ENCODE measurements at places on chromosomes 2 and 18.

GRCh38 chr2:224793946-224794345 is 77.8 kb upstream of the CCDC195 start:
- DNase-seq = no peak

- DNase-seq = no peak
Observed at GRCh38 chr2:7765236-7765635, 848.0 kb downstream of the RNF144A start.

DNA sequence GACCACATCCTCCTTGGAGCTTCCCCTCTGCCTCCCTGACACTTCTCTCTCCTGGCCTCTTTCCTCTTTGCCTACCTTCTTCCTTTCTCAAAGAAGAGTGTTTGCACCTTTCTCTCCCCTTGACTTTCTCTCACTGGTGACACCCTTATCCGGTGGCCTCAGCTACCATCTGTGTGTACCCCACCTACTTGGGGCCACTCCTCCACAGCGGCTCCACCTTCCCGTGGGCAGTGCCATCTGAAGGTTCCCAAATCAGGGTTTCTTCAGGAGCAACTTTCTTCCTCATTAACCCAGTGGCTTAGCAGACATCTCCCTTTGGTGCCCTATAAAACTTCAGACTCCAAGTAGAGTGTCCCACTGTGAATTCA is 5.3 kb upstream of the NCL start:
- DNase-seq = no peak

DNA sequence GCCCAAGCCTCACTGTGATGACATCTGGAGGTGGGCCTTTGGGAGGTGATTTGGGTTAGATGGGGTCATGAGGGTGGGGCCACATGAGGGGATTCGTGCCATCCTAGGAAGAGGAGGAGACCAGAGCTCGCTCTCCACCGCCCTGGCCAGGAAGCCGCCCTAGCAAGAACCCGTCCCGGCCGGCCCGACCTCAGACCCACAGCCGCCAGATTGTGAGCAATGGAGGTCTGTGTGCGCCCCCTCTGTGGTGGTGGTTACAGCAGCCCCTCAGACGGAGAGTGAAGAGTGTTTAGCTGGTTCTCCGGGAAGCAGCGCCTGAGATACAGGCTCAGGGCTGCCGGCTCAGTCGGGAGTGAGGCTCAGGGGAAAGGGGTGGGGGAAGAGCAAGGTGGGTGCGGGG is 83.3 kb downstream of the RTP5 start:
- no peak for DNase-seq

DNA sequence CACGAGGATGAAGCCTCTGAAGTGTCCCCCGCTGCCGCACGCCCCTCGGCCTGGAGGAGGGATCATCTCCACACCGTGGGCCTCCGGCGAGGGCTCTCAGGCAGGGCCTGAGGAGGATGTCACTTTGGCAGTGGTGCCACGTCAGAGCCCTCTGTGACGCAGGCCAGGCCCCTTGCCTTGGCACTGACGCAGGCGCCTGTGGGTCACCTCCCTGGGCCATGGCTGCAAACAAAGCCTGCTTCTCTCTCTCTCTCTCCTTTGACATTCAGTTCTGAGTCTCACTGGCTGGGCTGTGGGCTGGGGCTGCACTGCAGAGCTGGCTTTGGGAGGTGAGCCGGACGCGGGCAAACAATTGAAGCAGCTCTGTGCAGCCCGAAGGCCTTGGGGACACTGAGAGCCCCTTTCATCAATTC is 273.7 kb downstream of the TWIST2 start:
- DNase-seq = no peak

- DNase-seq = no peak
Observed at GRCh38 chr2:98334439-98335078, 11.7 kb upstream of the CNGA3 start.

DNA sequence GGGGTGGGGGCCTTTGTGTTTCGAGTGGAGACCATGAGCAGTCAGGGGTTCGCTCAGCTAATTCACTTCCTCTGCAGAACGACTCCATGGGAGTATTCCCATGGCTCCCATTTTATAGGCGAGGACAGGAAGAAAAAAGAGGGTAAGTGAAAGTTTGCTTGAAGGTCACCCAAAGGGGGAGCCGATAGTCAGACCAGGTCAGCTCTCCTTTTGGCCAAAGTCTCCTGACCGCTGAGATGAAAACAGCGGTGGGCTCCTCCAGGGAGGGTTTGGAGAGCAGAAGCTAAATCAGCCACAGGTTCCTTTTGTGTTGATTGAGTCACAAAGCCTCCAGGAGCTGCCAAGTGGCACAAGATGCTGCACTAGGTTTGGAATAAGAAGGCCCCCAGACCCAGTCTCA is 34.1 kb upstream of the CTAGE1 start:
- DNase-seq = no peak

GRCh38 chr18:55353391-55353790 is 234.6 kb downstream of the TCF4 start:
- DNase-seq = no peak

DNA sequence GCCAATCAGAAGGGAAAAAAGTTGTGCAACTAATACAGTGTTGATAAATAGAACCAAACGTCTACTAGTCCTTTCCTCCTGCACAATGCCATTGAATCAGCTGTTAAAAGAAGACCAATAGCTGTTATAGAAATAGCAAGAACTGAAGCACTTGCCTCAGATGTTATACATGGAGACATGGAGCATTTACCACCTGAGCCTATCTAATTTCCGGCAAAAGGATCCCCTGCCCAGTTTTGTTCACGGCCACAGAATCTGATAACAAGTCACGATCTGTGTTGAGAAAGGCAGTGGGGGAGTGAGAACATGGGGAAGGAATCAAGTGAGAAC is 285.4 kb downstream of the ZEB2 start:
- no peak for DNase-seq

- DNase-seq = no peak
Observed at GRCh38 chr2:86747711-86748639, 27.9 kb downstream of the RMND5A start.

- no peak for DNase-seq
Observed at GRCh38 chr2:189347540-189347939, 93.7 kb upstream of the WDR75 start.
